ENCODE measurements at places on chromosomes 2 and 18.

- DNase-seq: no peak
Measured at GRCh38 chr2:8520791-8521344, 161.0 kb upstream of the ID2 start.

DNA sequence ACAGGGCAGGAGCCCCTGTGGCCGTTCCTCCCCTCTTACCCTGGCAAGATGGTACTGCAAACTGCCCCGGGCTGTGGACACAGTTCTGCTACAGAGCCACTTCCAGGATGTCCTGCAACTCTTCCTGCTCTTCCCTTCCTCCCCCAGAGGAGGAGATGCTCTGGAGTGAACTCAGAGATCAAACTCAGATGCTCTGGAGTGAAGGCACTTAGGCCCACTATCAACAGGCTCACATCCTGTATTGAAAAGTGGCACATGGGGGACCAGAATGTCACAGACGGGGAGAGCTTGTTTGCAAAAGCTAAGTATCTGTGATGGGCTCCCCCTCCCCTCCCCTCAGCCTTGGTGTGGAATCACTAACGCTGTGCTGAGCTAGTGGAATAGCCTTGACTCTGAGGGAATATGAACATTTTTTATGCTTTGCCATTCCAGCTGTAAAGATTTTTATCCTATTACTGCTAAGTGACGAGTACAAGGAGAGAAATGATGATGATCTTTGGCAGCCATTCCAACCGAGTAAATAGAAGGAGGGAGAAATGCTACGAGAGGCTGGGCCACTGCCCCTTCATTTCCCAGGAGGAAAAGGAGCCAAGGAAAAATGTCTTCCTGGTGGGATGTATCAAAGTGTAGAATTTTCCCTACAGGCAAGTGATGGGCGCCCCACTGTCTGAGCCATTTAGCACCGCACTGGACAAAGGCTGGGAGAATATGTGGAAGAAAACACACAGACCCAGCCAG is 152.6 kb downstream of the GALNT14 start:
- no peak for DNase-seq

GRCh38 chr2:8203364-8203763 is 478.5 kb upstream of the ID2 start:
- DNase-seq: no peak

DNA sequence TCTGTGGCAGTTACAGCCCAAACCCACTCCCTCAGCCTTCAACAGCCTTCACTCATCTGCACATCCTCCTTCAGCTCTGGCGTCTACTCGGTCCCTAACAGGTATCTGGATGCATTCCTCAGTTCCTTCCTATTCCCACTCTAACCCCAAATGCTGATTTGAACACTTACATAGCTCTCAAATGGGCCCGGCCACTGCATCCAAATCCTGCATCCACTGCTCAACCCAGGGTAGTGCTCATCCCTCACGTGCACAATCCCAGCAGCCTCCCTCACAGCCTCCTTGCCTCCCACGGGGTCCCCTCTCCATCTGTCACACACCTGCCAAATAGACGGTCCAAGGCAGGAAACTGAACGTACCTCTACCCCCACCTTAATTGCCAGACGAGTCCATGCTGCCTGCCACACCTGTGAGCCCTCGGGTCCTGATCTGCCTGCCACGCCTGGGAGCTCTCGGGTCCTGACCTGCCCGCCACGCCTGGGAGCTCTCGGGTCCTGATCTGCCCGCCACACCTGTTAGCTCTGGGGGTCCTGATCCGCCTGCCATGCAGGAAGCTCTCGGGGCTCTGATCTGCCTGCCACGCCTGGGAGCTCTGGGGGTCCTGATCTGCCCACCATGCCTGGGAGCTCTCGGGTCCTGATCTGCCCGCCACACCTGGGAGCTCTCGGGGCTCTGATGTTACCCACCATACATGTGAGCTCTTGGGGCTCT is 9.9 kb downstream of the OR6B3 start:
- DNase-seq: no peak

DNA sequence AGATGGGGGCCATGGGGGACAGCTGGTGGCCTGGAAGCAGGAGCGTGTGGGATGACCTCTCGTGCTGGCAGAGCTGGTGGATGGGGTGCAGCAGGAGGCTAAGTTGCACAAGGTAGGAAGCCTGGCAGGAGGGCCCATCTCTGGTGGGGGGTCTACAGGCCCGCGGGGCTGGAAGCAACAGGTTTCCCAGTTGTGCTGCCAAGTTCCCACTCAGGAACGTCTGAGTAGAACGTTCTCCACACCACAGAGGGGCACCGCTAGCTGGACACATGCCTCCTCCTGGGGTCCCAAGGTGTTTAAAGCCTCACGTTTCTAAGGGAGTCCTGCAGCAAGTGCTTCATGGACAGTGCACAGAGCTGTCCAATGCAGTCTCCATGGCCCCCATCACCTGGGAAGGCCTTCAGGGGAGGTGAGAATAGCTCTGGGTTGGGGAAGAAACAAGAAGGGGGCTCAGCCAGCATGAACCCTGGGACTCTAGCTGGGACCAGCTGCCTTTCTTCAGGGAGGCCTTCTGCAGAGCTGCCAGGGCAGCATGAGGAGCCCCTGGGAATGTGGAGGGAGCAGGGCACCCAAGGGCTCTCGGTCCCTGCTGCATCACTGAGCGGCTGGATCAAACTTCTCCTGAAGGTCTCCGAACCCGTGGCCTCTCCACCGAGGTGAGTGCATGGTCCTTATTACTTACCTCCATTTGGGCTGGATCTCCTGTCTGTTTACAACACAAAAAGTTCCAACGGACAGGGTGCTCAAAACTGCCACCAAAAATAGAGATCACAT is 80.0 kb downstream of the TWIST2 start:
- no peak for DNase-seq

GRCh38 chr2:112685271-112685884 is 35.4 kb upstream of the NT5DC4 start:
- peak; percentile 33 for DNase-seq

DNA sequence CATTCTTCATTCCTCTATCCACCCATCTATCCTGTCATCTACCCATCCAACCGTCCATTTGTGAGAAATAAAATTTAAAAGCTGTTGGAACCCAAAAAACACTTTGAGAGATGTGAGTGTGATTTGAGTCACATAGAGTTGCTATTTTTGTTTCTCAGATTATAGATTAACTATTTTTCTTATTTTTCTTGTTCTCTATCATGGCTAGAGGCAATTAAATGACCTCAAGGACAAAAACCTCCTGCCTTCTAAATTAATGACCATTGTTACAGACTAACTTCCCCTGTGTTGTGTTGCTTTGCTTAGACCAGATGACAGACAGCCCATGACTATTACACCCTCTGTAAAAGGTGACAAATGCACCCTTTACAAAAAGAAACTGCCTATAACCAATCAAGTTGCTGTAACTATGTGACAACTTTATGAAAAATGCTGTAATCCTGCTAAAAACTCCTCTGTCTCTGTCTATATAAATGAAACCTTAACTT is 207.9 kb upstream of the CXCR4 start:
- peak; percentile 16 for DNase-seq

DNA sequence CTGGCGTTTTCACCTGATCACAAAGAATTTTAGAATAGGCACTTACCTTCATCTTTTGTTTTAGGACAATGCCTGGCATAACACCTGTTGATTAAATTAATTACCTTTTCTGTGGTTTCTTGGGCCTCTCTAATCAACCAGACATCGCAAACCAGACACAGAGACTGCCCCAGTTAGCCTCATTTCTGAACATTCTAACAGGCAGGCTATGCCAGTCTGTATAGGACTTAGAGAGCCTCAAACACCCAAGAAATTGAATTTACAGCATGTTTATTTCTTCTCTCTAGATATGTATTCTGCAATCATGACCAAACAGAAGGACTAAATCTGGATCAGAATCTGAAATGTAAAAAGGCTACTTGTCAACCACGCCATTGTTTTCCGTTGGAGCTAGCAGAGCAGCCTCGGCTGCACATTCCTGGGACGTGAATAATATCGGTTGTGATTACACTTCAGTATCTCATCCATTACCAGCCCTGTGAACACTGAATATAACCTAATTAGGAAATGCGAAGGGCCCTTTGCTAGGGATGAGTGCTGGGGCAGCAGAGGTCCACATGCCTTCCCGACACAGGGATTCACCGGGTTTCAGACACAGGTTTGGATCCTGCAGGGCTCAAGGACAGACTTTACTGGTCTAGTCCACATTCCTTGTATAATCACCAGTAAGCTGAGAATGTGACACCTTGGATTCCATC is 17.5 kb upstream of the CDC42EP3 start:
- DNase-seq: no peak

- no peak for DNase-seq
Measured at GRCh38 chr2:60385648-60386047, 167.8 kb downstream of the BCL11A start.

DNA sequence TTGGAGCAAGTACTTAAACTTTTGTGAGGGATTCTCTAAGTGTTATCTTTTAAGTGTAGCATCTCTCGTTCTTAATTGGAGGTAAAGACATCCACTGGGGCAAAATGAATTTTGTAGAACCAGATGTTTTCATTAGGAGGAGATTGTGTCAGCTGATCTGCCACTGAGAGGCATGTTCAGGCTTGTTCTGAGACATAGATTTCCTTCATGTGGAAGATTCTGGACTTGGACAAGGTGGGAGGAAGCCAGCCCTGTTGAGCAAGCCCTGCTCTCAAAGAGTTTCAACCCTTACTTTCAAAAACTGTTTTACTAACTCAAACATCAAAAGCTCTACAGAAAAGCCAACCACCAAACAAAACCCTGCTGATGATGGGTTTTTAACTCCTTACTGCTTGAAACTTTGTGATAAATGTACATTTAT is 6.5 kb downstream of the MAP4K4 start:
- no peak for DNase-seq

DNA sequence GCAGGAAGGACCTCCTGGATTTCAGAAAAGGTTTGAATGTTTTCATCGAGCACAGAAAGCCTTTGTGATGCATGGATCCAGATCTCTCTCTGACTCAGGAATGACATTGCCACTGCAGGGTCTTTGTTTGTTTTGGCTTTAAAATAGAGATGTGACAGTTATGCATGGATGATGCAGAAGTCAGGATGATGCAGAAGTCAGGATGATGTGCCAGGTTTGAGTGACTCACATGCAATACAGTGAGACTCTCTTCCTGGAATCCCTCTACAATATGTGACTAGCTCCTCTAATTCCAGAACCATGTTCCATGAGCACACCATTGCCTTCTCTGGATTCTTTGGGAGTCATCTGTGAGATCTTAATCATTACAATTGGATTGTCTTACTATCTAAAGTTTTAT is 177.9 kb upstream of the RAB6C start:
- no peak for DNase-seq

GRCh38 chr2:23993736-23994269 is 16.1 kb upstream of the MFSD2B start:
- DNase-seq: no peak

DNA sequence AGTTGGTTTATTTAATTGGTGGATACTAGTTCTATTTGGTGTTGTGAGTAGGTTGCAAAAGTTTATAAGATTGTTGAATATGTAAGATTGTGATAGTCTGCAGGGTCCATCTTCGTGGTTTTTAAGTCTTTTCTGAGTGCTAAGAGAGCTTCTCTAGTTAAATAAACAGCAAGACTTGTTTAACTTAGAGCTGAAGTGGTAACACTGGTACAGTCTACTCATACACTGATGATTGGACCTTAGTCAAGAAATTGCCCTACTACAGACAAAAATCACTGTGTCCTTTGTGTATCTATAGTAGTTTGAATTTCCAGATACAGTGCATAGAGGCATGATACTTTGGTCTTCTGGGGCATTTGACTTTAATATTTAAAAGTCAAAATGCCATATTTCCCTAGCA is 94.6 kb downstream of the PHLPP1 start:
- DNase-seq: no peak

GRCh38 chr2:133838642-133839365 is 270.5 kb upstream of the NCKAP5 start:
- DNase-seq: no peak

GRCh38 chr2:218286570-218287459 is 5.5 kb downstream of the TMBIM1 start:
- peak; percentile 40 for DNase-seq

GRCh38 chr2:130286983-130287655 is 55.6 kb upstream of the IMP4 start:
- DNase-seq: no peak

- no peak for DNase-seq
Measured at GRCh38 chr2:157283468-157283867, 26.0 kb downstream of the GALNT5 start.

GRCh38 chr2:213152065-213152794 is 818 bp upstream of the IKZF2 start:
- DNase-seq: peak; percentile 49

- DNase-seq: no peak
Measured at GRCh38 chr2:205610437-205610836, 71.9 kb upstream of the NRP2 start.

- DNase-seq: peak; percentile 37
Measured at GRCh38 chr2:97645112-97645694, 659 bp upstream of the COX5B start.

DNA sequence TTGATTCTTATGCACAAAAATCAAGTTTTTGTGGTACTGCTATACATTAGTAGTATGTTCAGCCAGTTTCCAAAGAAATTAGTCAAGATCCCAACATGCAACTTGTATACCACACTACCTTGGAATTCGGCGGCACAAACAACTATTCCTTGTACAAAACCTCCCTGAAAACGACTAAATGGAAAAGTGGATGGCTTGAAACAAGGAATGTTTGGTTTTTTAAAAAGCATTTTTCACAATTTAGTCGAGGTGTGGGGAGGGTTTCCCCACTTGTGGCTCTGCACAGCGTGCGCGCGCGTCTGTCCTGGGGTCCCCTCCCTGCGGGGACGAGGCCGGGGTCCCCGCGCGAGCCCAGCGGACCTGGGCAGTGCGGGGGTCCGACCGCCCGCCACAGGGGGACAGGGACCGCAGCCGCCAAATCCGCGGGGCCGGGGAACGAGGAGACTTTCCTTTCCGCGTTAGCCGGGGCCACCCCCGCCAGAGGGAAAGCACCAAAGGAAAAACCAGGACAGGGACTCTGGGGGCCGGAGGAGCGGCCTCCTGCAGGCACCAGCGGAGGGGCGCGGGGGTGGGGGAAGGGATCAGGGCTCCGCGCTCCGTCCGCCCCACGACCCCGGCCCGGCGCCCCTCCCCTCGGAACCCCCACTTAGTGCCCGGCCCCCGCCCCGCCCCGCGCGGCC is 534 bp upstream of the SOCS6 start:
- no peak for DNase-seq

DNA sequence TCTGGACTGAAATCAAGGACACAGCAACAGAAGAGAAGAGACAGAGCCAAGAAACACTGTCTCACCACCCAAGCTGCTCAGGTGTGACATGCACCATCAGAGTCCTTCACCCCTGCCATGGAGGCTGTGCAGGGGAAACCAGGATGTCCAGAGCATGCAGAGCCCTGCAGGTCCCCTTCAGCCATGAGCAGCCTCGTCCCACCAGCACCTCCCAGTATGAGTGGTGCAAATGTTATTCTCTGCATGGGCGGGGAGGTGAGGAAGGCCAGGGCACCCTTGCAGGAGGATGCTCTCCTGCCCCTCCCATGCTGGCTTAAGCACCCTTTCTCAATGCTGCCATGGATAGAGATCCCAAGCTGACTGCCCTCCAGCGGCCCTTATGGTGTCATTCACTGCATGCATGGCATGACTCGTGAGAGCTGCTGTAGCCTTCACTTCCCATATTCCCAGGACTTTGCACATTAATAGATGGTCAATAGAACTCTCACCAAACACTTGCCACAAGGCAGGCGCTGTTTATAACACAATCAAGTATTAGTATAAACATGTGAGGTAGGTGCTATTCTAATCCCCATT is 171.0 kb downstream of the ANAPC1 start:
- DNase-seq: no peak

GRCh38 chr2:64785245-64785644 is 131.5 kb upstream of the SERTAD2 start:
- DNase-seq: no peak
